Stimulated activated naive CD8-positive, alpha-beta T cell treated with anti-CD3 and anti-CD28 coated beads, Interleukin-15, amount 100 ng/mL, for 72 hours (primary cell): ENCODE measurements at places on chromosomes 5 and 9.

GRCh38 chr9:27945386-27945785 lies 372.1 kb upstream of the C9orf72 start:
- DNase-seq: no peak

- peak; percentile 40 for DNase-seq
Observed at GRCh38 chr9:79477955-79478771, 93.6 kb upstream of the TLE4 start.

GRCh38 chr5:112637343-112637742 lies 100.3 kb upstream of the APC start:
- no peak for DNase-seq

DNA sequence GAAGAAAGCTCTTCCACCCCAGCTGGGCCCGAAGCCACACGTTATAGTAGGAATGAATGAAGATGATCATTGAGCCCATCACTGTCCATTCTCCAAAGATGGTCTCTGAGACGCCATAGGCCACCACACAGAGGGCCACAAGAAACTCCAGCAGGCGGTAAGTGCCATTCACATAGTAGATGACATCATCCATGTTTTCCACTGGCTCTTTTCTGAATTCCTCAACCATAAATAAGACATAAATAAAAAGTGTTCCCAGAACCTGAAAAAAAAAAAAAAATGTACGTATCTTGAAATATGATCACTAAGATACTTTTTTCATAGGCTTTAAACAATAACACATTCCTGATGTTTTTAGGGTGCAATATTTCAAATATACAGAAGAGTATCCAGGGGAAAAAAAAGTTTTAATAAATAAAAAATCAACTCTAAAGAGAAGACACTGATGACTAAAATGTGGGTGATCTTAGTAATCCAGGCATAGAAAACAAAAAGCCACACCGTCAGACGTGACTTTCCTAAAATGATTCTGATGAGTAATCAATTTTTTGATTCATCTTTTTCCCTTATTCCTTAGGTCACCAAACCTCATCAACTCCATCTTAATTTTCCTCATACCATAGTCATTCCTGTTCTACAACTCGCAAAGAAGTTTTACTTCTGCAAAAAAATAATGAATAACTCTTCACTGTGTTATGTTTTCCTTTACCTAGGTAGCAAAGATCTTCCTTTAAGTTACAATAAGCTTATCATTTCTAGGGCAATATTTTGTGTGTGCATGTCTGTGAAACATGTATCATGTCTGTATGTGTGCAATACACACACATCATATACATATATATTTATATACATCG lies 47.8 kb downstream of the RNF145 start:
- no peak for DNase-seq

GRCh38 chr5:45507178-45507577 lies 189.0 kb downstream of the HCN1 start:
- no peak for DNase-seq

- DNase-seq: no peak
Observed at GRCh38 chr5:81097713-81098112, 135.4 kb upstream of the CKMT2 start.

GRCh38 chr9:121817476-121817875 lies 166.0 kb downstream of the DAB2IP start:
- DNase-seq: no peak

GRCh38 chr9:114263853-114264510 lies 58.9 kb upstream of the ORM1 start:
- DNase-seq: no peak

GRCh38 chr5:96873449-96873848 lies 2.9 kb upstream of the ERAP2 start:
- DNase-seq: no peak

DNA sequence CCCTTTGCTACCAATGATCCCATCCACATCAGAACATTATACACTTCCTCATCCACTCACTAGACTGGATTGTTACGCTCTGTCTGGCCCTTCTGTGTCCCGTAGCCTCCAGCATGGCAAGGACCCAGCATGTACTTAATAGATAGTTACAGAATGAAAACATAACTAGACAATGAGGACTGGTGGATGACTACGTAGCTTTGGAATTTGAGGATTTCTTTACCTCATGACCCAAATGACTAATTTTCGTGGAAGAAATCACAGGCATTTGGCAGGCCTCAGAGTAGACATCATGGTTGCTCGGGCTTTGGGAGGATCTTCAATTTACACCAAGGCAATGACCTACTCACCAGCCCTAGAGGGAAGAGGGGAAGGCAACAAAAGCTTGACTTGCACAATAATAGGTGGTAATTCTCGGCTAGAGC lies 299.8 kb downstream of the TLE1 start:
- DNase-seq: no peak

- no peak for DNase-seq
Observed at GRCh38 chr9:121974421-121974820, 118.7 kb downstream of the TTLL11 start.

DNA sequence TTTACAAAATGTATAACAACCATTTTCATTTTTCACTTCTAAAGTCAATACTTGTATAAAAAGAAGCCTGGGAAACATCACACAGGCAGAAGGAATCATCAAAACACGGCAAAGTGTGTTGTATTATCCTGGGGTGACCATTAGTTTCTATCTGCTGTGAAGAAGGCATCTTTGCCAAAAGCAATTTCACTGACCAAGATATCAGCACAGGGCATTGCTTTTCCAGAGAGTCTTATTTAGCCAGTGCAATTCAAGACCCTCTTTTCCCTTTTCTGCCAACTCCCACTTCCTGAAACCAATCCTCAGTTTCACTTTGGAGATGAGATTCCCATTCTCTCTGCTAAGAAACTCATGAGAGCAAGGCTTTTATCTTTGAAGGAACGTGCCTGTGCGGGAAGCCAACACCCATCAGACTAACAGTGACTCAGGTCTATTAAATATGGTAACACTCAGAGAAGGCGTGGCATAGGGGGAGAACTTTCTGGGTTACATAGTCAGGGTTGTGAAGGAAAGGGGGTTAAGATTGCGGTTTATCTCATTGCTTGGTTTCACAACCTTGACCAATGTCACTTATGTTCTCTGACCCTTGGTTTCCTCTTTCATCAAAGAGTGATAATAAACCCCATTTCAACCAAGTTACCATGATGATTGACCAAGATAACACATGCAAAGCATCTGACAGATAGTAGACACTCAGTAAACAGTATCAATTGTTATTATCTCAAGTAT lies 666.9 kb upstream of the KLF4 start:
- DNase-seq: no peak

- no peak for DNase-seq
Observed at GRCh38 chr9:4579001-4579400, 83.1 kb upstream of the PLPP6 start.

GRCh38 chr5:132770476-132771159 lies 6.4 kb downstream of the SEPTIN8 start:
- no peak for DNase-seq

DNA sequence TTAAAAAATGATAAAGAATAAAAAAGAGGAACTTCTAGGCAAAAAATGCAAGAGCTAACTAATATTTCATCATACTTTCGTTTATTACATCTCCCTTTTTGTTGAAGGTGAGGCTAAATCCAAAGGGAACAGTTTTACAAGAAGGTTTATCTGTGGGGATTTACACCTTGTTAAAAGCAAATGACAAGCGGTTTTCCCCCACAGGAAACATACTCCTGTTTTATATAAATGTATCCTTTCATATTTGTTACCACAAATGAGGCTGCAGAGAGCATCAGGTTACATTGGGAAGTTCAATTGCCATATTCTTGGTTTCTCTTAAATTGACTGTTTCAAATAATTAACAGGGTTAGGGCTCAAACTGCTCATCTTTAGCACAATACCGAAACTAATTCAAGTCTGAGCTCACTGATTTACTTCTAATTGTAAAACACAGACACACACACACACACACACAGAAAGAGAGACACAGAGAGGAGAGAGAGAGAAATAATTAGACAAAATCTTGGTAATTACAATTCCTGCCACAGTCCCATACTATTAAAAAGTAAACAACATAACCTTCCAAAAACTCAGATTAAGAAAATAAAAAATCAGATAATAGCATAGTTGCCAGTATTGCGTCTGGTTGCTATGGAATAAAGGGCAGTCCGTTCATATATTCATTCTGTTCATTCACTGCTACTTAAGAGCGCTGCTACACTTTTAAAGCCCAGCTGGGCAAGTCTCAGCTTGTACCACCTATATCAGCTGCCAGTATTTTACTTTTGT lies 17.1 kb downstream of the RFX3 start:
- DNase-seq: no peak

DNA sequence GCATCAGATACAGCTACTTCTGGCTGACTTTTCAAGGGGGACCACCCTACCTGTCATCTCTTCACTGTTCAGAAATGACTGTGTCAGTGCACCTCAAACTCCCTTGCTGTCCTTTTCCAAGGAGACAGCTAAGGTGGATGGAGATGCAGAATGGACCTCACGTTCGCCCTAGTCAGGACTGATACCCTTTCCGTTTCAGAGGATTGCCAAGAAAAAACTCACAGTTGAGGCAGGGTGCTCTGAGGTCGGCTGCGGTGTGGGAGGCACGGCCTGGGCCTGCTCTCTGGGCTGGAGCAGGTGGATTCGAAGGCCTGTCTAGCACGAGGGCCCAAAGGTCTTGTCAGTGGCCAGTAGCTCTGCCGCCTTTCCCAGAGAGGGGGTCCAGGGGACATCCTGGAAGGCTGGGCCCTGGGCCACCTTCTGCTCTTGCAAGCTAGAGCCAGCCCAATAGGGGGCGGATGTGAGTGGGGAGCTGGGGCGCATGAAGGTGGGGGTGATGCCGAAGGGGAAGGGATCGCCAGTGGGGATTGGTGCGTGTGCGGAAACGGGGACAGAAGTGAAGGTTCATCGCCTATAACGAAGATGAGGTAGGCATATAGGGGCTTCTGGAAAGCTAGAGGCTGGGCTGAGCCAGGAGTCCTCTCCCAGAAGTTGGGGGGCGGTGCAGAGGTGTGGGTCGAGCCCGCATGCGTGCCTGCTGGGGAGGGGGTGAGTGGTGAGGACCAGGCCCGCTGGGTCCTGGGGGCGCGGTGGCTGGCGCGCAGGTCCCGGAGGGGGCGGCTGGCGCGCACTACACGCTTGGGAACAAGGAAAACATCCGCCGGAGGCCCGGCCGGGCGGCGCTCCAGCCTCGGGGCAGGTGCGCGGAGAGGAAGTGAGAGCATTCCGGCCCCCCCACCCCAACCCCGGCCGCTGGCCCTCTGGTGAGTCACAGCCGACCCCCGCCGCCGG lies 2.5 kb upstream of the MSMP start:
- DNase-seq: peak; percentile 84

DNA sequence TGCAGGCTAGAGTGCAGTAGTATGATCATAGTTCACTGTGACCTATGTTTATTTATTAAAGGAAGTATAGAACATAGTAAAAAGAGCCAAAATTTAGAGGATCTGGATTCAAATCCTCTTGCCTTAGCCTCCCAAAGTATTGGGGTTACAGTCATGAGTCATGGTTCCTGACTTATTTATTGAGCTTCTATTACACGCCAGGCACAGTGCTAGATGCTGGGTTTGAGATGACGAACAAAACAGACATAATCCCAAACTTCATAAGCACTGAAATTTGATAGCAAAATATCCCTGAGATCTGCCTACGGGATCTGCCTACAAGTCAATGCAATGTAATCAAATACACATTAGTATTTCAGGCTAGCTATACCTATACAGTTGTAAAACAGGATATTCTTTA lies 2.5 kb downstream of the KIAA0825 start:
- no peak for DNase-seq

DNA sequence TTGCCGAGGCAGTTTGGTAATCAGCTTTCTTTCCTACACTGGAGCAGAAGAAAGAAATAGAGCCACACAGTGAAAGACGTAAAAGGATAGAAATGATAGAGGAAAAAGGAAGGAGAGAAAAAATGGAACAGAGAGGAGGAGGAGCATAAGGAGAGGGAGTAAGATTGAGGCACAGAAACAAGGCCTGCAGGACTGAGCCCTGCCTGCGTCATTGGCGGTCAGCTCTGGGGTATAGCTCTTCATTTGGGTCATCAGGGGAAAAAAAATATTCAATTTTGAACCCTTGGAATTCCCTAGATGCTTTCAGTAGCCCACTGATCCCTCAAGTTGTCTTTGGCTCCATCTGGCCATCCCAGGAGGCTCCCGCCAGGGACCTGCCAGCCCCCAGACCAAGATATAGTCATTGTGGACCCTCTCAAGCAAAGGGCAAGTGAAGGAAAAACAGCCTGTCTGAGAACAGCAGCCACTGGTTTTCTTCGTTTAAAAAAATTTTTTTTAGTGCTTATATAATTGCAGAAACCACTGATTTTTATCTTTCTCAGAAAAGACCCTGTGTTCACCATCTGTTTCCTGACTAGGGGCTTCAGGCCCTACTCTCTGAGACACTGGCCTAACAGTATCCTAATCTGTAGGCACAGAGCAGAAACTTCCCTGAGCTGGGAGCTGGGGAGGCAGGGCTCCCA lies 31.3 kb upstream of the MATR3 start:
- no peak for DNase-seq

GRCh38 chr9:137426018-137426681 lies 3.0 kb downstream of the NOXA1 start:
- DNase-seq: no peak

- no peak for DNase-seq
Observed at GRCh38 chr5:56447232-56447631, 214.1 kb upstream of the ANKRD55 start.

DNA sequence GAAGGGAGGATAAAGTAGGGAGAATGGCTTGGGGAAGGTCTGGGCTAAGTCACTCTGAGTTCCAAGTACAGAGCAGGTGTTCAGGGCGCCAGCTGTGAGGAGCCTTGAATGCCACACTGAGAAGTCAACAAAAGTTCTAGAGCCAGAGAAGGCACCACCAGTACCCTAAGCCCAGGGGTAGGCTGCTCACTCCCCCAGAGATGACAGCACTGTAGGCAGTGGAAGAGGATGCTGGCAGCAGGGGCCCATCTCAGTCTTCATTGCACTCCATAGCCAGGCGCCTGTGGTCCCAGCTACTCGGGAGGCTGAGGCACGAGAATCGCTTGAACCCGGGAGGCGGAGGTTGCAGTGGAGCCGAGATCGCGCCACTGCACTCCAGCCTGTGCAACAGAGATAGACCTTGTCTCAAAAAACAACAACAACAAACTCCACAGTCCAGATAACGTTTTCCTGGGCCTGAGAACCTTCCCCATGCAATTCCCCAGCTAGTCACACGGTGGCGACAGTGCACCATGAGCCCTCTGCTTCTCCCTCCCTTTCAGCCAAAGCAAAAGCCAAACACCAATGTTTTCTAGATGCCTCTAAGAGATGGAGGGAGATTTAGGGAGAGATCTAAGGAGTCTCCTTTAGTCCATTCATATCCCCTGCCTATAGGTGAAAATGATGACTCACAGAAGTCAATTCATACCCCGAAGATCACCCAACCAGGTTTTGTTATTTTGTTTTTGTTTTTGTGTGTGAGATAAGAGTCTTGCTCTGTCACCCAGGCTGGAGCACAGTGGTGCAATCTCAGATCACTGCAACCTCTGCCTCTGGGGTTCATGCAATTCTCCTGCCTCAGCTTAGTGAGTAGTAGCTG lies 19.8 kb upstream of the NSD1 start:
- peak; percentile 78 for DNase-seq

DNA sequence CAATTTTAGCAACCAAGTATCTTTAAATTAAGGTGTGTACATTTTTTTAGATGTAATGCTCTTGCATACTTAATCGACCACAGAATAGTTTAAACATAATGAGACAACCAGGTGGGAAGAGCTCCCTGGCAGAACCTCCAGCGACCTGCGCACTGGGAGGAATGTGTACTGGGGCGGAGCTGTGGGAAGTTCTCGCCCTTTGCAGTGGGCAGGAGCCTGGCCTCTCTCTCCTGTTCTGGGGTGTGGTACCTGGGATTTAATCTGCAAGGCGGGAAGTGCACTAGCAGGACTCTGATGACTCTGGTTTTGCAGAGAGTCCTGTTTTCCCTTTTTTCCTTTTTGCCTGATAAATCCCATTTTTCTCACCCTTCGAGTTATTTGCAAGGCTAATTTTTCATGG lies 150.7 kb downstream of the SLC28A3 start:
- no peak for DNase-seq

- DNase-seq: no peak
Observed at GRCh38 chr9:116144038-116144437, 9.6 kb upstream of the PAPPA start.
